ENCODE measurements at places on chromosomes 12 and 14.

DNA sequence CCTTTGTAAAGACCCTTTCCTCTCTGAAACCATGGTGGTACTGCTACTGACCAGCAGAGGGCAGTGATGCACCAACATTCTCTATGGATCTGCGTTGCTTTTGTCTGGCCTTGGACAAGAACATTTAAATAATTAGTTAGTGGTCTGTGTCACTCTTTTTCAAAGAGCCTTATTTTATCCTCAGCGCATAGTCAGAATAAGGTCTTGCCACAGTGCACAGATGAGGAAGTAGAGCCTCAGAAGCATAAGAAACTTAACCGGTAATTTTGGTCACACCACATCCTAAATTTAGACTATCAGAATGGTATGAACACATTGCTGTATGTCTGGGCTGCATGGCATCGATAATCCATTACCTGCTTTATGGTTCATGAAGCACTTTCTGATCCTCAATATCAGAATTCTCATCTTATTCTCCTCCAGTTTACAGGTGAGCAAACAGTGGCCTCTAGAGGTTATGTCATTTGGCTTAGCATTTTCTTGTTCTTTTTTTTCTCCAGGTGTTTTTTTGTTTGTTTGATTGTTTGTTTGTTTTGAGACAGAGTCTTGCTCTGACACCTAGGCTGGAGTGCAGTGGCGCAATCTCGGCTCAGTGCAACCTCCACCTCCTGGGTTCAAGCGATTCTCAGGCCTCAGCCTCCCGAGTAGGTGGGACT lies 23.7 kb upstream of the IFT81 start:
- DNase-seq, result peak; percentile 77

DNA sequence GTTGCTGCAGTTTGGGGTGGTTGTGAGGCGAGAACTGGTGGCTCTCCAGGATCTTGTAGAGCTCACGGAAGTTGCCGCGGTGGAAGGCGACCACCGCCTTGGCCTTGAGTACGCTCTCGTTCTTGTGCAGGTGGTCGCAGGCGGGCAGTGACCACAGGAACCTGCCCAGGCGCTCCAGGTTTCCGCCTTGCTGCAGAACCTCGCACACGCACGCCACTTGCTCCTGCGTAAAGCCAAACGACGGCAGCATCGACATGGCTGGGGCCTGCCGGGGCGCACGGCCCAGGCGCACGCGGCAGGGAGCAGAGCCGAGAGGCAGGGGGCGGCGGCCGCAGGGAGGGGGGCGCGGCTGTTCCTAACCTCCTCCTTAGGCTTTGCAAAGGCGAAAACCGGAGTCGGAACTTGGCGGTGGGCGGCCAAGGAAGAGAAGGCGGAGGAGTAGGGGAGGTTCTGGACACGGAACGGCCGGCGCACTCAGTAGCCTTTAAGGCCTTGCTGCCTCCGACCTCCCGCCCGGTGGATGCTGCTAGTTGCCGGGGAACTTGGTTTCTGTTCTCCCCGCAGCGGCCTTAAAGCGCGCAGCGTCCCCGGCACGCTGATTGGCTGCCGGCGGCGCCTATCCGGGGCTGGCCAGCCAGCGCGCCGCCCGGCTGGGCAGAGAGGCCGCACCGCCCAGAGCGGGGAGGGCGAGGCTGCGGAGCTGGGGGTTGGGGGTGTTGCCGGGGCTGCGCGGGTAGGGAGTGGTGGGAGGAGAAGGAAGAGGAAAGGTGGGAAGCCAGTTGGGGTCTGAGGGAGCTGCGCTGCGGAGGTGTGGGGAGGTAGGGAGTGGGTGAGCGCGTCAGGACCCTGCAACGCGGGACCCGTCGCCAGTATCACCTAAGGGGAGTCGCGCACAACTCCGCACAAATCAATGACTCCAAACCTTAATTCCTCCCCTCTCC lies at the start of gene SIX1:
Gene SIX1 (minus strand): TSS at position 544 of the 941 bp plus-strand sequence. CDS start 288 bp downstream, at position 256.
- peak; percentile 42 for DNase-seq

DNA sequence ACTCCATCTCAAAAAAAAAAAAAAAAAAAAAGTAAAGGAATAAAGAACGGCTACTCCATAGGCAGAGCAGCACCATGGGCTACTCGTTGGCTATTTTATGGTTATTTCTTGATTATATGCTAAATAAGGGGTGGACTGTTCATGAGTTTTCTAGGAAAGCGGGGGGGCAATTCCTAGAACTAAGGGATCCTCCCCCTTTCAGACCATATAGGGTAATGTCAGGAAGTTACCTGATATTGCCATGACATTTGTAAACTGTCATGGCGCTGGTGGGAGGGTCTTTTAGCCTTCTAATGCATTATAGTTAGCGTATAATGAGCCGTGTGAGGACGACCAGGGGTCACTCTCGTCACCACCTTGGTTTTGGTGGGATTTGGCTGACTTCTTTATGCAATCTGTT lies 142.3 kb downstream of the GLT1D1 start:
- no peak for DNase-seq

DNA sequence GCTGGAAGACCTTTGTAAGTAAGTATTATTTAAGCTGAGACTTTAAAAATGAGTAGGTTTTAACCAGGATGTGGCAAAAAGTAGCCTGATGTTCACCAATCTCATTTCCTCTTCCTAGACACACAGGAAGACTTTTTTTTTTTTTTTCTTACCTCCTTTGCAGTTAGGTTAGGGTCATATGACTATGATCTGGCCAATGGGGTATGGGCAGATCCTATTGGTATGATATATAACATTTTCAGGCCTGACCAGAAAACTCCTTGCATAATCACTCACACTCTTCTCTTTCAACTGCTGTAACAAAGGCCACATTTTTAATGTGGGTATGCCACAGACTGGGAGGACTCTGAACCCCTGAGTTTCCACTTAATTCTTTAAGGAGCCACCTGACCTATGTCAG lies 2.7 kb upstream of the RPS6KA5 start:
- no peak for DNase-seq

- no peak for DNase-seq
Measured at GRCh38 chr14:74519316-74520074, 25.9 kb downstream of the ISCA2 start.

DNA sequence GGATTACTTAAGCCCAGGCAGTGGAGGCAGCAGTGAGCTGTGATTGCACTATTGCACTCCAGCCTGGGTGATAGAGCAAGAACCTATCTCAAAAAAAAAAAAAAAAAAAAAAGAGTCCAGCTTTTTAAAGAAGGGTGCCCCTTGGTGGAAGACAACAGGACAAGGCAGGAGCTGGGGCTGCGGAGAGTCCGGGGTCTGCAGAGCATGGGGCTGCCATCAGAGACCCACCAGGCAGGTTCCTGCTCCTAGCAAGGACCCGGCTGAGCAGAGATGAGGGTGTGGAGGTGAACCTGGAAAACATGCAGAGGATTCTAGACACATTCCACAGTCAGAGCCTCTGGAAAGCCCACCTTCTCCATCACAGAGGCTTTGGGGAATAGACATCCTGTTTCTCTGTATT lies 21.0 kb upstream of the CIPC start:
- DNase-seq, result no peak

- DNase-seq, result no peak
Measured at GRCh38 chr12:63917864-63918799, 73.6 kb downstream of the SRGAP1 start.

- DNase-seq, result no peak
Measured at GRCh38 chr14:101017806-101018560, 114.5 kb upstream of the RTL1 start.

- no peak for DNase-seq
Measured at GRCh38 chr12:69657376-69658137, 41.5 kb downstream of the BEST3 start.

DNA sequence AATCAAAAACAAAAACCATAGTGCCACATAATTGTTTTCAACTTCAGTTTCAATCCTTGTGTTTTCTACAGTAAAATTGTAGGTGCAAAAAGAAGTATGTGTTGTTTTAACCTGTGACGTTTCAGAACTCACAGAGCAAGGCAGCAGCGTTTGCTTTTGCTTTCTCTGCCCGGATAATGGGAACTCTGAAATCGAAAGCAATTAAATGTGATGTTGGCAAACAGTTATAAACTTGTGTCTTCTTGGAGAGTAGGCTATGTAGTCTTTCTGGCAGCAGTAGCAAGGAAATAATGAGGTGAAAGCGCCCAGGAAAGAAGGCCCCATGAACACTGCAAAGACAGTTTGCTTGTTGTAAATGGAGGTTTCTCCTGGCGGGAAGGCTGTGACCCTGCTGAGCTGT lies 39.1 kb downstream of the FNTB start:
- no peak for DNase-seq

GRCh38 chr14:54650331-54650958 lies 83.5 kb downstream of the SAMD4A start:
- DNase-seq, result no peak

DNA sequence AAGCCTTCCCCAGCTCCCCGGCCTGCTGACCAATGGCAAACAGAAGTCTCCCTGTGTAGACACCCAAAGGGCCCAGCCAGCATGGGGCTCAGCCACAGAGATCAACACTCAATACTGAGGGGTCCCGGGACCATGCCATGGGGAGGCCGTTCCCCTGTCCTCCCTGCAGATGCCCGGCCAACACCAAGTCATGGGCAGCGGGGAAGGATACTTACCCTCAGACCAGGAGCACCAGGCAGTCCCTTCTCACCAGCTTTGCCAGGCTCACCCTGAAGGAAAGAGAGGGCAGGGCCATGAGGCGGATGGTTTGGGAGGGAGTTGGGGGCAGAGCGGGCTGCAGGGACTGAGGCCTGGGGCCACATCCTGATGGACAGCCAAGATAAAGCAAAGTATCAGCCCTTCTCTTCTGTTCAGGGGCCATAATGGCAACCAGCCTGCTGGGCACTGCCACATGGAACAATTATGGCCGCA lies 19.9 kb downstream of the COL2A1 start:
- no peak for DNase-seq

GRCh38 chr12:101021911-101022388 lies 188.1 kb downstream of the SLC5A8 start:
- DNase-seq, result no peak

- DNase-seq, result no peak
Measured at GRCh38 chr12:90978117-90978770, 23.3 kb upstream of the CCER1 start.

DNA sequence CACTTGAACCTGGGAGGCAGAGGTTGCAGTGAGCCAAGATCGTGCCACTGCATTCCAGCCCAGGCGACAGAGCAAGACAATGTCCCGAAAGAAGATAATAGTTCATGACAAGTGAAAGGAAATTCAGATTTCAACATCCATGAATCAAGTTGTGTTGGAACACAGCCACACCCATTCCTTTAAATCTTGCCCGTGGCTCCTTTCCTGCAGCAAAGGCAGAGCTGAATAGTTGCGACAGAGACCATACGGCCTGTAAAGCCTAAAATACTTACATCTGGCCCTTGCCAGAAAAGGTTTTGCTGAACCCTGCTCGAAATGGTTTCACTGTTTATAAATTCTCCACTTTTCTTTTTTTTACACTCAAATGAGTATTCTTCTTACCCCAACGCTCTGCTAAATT lies 17.7 kb upstream of the ITPK1 start:
- DNase-seq, result no peak

- DNase-seq, result peak; percentile 19
Measured at GRCh38 chr12:2683283-2684025, 111.3 kb upstream of the FKBP4 start.

GRCh38 chr14:52835122-52835903 lies 43.9 kb upstream of the GNPNAT1 start:
- no peak for DNase-seq

- no peak for DNase-seq
Measured at GRCh38 chr12:121630791-121631355, 4.5 kb downstream of the ORAI1 start.

All from stimulated activated CD8-positive, alpha-beta memory T cell treated with anti-CD3 and anti-CD28 coated beads, Interleukin-4, amount 100 ng/mL, for 48 hours (primary cell).